NCI-H1417 treated with DMSO at 0.1 percent for 48 hours (cell line): ENCODE measurements at places on chromosomes 5 and 9.

- DNase-seq, result no peak
Observed at GRCh38 chr5:142053426-142054151, 40.8 kb upstream of the GNPDA1 start.

DNA sequence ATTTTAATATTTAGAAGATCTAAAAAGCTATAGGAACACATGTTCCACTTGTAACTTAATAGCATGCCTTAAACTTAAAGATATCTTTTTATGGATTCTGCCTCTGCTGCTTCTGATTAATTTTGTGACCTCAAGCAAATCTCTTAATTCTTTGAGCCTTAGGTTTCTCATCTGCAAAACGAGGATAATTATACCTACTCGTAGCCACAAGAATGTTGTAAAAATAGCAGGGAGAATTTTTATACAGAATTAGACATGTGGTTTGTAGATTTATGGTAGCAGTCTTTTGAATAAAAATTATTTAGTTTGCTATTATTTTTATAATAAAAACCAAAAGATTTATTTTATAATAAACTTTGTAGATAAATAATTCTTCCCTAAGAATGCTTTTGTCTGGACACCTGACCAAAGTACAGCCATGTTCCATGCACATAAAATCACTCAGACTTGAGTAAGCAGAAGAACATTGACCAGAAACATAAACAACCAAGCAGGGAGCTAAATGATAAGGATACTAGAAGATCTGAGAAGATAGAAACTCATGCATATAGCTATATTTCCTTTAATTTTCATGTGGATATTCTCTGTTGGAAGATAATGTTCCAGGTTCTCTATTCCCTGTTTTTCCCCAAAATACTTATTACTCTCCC is 18.5 kb downstream of the C9orf85 start:
- DNase-seq, result no peak

GRCh38 chr9:74035786-74036185 is 461.3 kb upstream of the RORB start:
- no peak for DNase-seq

DNA sequence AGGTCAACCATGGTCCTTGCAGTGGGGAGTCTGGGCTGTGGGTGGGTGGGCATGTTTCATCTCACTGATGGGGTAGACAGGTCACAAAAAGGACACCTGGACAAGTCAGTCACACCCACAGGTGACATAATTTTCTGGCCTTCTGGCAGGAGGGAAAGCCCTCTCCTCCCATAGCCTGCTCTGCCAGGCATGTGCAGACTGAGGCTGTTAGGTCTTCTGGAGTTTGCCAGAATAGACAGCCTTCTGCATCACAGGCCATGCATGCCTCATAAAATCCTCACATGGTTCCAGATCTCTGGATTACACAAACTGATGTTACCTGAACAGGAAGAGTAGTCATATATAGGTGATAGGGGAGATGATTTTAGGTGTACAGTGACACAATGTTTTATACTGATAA is 49.1 kb downstream of the ARHGAP26 start:
- DNase-seq, result no peak

GRCh38 chr5:103464835-103465484 is 97.6 kb downstream of the NUDT12 start:
- no peak for DNase-seq

GRCh38 chr9:104841601-104842141 is 77.7 kb downstream of the NIPSNAP3B start:
- DNase-seq, result no peak

GRCh38 chr5:81842795-81843398 is 92.0 kb upstream of the SSBP2 start:
- DNase-seq, result no peak

- no peak for DNase-seq
Observed at GRCh38 chr5:142426129-142427014, 101.6 kb upstream of the SPRY4 start.

GRCh38 chr9:82106536-82106935 is 118.0 kb downstream of the SPATA31D1 start:
- DNase-seq, result no peak

DNA sequence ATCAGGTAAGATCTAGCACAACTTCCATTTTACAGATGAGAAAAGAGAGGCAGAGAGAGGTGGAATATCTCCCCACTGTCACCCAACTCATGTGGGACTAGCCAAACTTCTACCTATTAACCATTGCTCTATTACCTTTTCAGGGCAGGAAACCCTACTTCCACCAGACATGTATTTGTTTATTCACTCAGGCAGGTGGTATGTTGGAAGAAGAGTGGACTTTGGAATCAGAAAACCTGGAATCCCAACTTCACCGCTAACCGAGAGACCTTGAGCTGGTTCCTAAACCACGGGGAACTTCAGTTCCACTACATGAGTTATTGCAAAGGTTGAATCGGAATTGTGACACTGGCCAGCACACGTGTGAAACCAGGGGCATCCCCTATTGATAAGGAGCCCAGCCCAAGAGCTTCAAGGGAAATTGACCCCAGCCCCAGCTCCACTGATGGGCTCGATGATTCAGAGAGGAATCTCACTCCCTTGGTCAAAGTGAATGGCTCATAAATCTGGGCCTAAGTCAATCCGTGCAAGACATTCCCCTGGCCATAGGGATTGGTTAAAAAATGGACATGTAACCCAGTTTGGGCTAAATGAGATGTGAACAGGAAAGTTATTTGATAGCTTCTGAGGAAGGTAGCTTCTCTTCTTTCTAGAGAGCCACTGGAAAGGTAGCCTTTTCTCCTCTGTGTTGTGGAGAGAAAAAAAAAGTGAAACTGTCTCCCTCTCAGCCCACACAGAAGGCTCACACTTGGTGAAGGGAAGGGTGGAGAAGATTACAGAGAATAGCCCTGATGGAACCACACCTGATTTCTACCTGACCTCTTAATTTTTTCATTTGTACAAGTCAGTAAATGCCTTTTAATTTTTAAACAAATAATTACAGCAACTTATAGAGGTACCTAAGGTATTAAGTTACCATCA is 5.5 kb upstream of the GLIS3 start:
- no peak for DNase-seq

DNA sequence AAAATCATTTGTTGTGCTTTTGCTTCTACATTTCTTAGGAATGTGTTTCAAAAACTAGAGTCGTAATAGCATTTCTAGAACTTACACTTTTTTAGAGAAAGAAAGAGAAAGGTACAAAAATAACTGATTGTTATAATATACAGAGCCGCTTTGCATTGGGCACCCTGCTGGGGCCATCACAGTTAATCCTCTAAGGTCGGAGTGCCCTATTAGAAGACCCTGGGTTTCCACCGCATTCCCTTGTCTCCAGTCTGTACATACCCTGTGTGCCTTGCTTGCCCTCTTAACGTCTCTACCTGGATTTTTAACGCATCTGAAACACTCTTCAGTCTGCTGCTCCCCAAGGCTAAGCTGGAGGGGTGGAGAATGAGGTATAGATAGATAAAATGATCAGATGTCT is 1.3 kb downstream of the MARVELD2 start:
- DNase-seq, result no peak

- DNase-seq, result no peak
Observed at GRCh38 chr5:160486573-160486972, 64.9 kb downstream of the PTTG1 start.

DNA sequence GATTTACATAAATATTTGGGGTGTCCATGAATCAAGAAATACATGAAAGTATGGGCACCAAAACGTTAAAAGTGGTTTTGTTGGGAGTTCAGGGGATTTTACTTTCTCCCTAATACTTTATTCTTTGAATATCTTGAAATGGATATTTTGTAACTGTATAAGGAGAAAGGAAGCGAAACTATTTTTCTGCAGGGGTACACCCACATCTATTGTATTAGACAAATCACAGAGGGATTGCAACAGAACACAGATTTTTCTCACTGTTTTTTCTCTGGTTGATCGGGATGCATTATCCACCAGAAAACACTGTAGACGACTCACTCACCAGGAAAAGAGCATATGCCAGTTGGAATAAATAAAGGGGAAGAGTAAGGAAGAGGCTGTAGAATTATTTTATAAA is 1.2 kb upstream of the RABGAP1 start:
- no peak for DNase-seq

DNA sequence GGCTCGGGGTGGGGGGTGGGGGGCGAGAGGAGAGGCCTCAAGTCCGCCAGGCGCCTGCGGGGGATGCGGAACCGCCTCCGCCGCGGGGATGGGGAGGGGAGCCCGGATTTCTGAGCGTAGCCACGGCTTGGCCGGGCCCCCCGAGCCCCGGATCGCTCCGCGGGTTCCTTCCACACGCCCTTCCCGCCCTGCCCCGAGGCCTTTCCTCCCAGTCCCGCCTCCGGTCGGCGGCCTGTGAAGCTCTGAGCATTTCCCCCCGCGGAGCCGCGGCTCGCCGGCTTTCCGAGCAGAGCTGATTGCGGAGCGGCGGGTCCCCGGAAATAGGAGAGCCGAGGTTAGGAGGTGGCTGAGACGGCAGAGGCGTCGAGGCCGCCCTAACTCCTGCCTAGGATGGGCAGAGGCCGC is 6.1 kb downstream of the IRX4 start:
- no peak for DNase-seq

GRCh38 chr9:103669296-103669695 is 424.8 kb upstream of the SMC2 start:
- no peak for DNase-seq

- no peak for DNase-seq
Observed at GRCh38 chr5:61570767-61571166, 238.7 kb downstream of the ZSWIM6 start.

DNA sequence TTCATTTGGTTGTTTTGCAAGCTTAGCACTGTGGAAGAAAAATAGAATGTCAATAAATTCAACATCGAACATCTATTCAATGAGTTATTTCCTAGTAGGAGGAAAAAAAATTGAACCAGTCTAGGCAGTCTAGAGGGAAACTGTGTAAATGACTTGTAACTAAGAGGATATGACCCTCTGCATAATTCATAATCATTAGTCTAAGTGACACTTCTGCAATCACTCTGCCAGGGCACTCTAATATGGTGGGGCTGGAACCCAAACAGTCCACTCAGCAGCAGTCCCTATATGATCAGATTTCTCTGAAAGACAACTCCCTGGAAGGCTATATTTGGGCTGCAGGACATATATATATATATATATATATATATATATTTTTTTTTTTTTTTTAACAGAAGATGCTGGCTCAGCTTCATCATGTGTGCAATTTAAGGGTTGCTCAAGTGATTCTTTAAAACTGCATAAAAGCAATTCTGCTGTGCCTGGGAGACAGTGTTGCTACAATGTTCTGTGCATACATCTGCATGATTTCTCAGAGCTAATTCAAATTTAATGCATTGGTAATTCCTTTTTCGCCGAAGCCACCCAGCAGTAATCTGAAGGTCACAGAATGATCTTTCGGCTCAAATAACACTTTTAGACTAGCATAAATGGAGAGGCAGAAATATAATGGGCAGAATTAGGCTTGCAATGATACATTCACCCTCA is 482.1 kb upstream of the ZNF608 start:
- no peak for DNase-seq

- DNase-seq, result no peak
Observed at GRCh38 chr5:14528926-14529325, 52.7 kb upstream of the OTULINL start.

DNA sequence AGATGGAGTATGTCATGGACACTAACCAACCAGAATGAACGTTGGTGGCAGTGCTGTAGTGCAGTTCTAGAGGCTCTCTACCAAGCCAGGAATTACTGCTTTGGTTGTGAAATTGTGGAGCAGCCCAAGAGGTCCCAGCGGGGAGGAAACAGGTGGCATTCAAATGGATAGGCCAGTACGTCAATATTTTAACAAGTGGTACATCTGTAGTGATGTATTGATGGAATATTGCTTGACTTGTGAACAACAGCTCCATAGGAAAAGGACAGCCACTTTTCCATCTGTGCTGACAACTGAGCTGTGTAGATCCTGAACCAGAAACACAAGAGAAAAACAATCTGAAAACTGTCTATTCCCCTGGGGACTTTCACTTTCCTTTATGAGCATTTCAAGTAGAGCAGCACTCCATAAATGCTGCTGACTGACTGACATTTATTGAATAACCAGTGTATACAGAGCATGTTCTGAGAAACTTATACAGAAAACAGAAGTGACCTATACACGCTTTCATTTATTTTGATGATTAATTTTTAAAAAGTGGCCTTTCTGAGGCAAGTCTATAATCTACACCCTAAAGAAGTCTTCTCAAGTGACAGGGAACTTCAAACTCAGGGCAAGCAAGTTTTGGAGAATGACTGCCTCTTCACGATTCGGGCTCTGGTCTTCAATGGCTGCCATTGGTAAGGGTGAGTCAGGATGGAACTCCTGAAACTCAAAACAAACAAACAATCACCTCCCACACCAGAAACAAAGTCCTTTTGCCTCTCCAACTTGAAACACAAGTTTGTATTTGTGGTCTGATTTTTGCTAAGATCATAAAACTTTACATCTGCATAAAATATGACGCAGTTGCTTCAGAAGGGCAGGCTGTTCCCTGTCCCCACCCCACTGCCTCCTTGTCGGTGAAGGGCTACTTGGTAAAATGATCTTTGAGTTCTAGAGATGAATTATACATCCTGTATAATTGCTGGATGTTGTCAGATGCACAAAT is 362.4 kb downstream of the NDUFS4 start:
- no peak for DNase-seq

DNA sequence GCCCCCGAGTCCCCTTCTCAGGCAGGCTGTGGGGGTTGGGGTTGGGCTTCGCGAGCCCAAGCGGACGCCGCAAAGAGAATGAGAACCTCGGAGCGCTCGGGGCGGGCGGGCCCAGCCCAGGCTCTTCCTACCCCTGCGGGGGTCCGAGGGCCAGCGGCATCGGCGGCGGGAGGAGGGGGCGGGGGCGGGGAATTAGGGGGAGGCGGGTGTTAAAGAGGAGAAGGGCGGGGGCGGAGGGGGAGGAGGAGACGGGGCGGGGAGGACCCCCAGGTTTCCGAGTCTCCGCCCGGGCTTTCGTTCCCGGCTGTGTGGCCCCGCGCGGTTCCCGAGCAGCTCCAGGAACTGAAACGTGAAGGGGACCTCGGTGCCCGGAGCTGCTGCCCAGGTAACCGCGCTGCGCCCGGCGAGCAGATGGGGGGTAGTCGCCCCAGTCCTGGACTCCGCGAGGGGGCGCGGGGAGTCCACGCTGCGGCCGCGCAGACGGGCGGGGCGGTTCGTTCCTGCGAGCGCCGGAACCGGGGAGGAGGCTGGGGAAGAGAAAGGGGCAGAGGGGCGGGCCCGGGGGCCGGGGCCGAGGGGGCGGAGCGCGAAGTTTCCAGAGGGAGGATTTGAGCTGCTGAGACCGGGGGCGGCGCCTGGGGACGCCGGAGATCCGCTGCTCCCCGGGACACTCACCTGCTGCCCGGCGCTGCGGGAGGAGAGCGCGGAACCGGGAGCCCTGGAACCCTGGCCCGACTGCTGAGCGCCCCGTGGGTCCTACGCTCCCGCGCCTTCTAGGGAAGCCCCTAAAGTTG is 38.4 kb upstream of the PLEKHG4B start:
- DNase-seq, result peak; percentile 43
